Spleen (tissue), 13 donors: ENCODE measurements at places on chromosomes 16 and 17.
A peak's percentile ranks its signal among the peaks of the same experiment; 100 is the strongest.

GRCh38 chr16:8374586-8375231 is 215.6 kb downstream of the TMEM114 start:
- no peaks in the 10 kb centered on the region for H3K27me3 ChIP-seq
- H3K36me3 ChIP-seq: no peaks in the 10 kb centered on the region
- no peak overlapping the region for H3K4me3 ChIP-seq

GRCh38 chr17:37450112-37450511 is 39.6 kb upstream of the DUSP14 start:
- no peaks in the 10 kb centered on the region for H3K4me1 ChIP-seq
- H3K27me3 ChIP-seq: no peaks in the 10 kb centered on the region
- H3K4me3 ChIP-seq: no peak overlapping the region
- no peak overlapping the region for H3K27ac ChIP-seq
- no peak for DNase-seq

DNA sequence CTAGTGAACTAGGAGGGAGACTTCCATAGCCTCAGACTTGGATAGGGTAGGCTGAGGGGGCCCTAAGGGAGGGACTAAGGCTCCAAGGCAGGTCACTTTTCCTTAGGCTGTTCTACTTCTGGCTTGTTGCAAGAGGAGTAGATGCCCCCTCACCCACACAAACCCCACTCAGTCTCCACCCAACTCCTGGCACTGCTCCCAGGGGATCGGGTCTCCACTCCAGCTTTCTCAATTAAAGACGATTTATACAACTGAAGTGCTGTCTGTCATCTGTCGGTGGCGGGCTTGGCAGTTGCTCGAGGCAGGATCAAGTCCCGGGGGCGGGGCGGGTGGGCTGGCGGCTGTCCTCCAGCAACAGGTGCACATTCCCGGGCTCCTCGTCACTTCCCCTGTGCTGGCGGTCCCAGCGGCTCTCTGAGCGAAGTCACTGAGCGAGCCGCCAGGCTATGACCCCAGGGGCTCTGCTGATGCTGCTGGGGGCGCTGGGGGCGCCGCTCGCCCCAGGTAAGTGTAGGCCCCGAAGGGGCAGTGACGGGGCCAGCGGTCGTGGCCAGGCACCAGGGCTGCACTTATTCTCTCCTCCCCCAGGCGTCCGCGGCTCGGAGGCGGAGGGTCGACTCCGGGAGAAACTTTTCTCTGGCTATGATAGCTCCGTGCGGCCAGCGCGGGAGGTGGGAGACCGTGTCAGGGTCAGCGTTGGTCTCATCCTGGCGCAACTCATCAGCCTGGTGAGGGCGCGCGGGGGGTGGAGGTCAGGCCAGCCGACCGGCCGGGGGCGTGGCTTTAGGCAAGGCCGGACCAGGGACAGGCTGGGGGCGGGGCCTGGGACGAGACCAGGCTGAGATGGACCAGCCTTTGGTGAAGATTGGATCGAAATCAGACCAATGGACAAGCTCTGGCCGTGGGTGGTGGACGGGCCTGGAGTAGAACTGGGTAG is at the start of gene CHRNB1:
Gene CHRNB1 (plus strand): TSS at position 380 of the 937 bp plus-strand sequence. CDS start 67 bp downstream, at position 447.
- peaks cover 40% of the 10 kb centered on the region for H3K4me1 ChIP-seq
- peak within 1 kb of the TSS; percentile 37 for H3K27ac ChIP-seq
- H3K4me3 ChIP-seq: peak within 1 kb of the TSS; percentile 67
- peaks cover 20% of the 10 kb centered on the region for H3K27me3 ChIP-seq

GRCh38 chr17:37031493-37032083 is 82.8 kb downstream of the AATF start:
- H3K4me1 ChIP-seq: no peaks in the 10 kb centered on the region
- peaks cover 38% of the 10 kb centered on the region for H3K36me3 ChIP-seq
- no peak overlapping the region for H3K27ac ChIP-seq
- H3K27me3 ChIP-seq: no peaks in the 10 kb centered on the region
- no peak for DNase-seq

- H3K27ac ChIP-seq: no peak overlapping the region
- H3K4me1 ChIP-seq: peaks cover 16% of the 10 kb centered on the region
- no peak for DNase-seq
- H3K27me3 ChIP-seq: no peaks in the 10 kb centered on the region
- no peaks in the 10 kb centered on the region for H3K36me3 ChIP-seq
- no peak overlapping the region for H3K4me3 ChIP-seq
These were observed 122.5 kb downstream of the GAS7 start for GRCh38 chr17:10075919-10076318.

GRCh38 chr17:29368926-29369325 is 21.2 kb upstream of the TAOK1 start:
- no peaks in the 10 kb centered on the region for H3K27me3 ChIP-seq
- no peak for DNase-seq
- H3K27ac ChIP-seq: no peak overlapping the region
- no peak overlapping the region for H3K4me3 ChIP-seq
- no peaks in the 10 kb centered on the region for H3K36me3 ChIP-seq

DNA sequence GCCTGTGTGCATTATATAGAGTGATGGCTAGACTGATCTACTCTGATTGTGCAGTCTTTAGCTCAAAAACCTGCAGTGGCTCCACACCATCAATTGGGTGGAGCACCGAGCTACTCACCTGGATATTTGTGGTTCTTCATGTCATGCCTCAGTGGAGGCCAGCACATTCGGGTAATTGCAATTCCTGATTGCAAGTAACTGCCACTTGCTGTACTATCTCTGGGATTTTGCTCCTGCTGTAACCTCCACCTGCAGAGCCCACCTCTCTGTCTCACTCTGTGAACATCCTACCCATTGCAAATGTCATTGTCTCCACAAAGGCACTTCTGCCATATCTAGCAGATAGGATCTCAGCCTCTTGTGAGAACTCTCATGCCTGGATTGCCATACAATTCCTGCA is 1.7 kb upstream of the CCL1 start:
- H3K36me3 ChIP-seq: no peaks in the 10 kb centered on the region
- DNase-seq: no peak
- no peak overlapping the region for H3K27ac ChIP-seq
- peaks cover 24% of the 10 kb centered on the region for H3K27me3 ChIP-seq
- H3K4me1 ChIP-seq: peaks cover 33% of the 10 kb centered on the region

DNA sequence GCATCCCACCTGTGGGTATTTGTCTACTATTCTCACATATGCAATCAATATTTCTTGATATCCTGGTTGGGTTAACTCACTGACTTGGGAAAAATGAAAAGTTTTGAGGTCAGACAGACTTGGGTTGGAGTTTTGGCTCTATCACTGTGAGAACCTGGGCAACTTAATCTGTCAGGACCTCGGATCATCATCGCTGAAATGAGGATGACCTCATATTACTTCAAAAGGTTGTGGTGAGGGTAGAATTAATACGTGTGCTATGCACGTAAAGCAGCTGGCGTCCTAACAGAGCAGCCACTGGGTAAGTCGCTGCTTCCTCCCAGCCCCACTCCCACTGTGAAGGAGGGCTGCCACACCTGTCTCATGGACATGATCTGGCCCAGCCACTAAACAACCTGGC is 57.3 kb downstream of the COG7 start:
- no peak overlapping the region for H3K4me3 ChIP-seq
- no peak overlapping the region for H3K27ac ChIP-seq
- H3K4me1 ChIP-seq: no peaks in the 10 kb centered on the region
- H3K36me3 ChIP-seq: peaks cover 100% of the 10 kb centered on the region

DNA sequence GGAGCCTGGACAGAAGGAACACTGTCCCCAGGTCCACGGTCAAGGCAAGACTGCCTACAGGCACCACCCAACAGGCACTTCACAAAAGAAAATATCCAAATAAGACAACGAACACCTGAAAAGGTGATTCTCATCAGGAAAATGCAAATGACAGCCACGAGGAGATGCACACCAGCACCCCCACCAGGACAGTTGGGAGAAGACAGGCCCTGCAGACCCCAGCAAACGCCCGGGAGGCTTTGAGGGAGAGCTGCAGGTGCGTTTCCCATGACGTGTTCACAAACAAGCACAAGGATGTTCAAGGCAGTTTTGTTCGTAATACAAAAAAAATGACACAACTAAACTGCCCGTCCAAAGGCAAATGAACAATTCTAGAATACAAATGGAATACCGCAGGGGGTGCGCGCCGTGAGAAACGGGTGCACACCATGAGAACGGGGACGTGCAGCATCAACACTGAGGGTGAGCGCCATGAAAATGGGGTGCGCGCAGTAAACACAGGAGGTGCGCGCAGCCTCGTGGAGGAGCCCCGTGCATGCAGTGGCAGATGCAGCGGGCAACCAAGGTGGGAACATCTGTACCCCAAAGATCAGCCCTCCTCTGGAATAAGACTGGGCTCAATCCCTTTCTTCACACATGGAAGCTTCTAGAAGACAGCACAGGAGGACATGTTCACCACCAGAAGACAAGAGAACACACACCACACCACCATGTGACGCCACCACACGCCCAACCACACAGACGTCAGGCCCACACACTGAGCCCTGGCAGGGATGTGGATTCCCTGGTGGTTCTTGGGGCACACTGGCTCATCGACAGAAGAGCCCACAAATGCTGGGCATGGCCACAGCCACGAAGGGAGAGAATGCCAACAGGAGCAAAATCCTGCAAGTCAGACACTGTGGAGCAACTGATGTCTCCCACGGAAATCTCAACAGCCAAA is 91.2 kb downstream of the ZNF778 start:
- H3K4me1 ChIP-seq: peaks cover 17% of the 10 kb centered on the region
- H3K27me3 ChIP-seq: no peaks in the 10 kb centered on the region
- DNase-seq: peak; percentile 62
- no peak overlapping the region for H3K4me3 ChIP-seq
- peaks cover 58% of the 10 kb centered on the region for H3K36me3 ChIP-seq
- no peak overlapping the region for H3K27ac ChIP-seq

GRCh38 chr17:67436233-67436632 is 59.2 kb downstream of the PITPNC1 start:
- peaks cover 45% of the 10 kb centered on the region for H3K4me1 ChIP-seq
- H3K27ac ChIP-seq: peak overlapping the region; percentile 93
- DNase-seq: no peak
- no peak overlapping the region for H3K4me3 ChIP-seq

DNA sequence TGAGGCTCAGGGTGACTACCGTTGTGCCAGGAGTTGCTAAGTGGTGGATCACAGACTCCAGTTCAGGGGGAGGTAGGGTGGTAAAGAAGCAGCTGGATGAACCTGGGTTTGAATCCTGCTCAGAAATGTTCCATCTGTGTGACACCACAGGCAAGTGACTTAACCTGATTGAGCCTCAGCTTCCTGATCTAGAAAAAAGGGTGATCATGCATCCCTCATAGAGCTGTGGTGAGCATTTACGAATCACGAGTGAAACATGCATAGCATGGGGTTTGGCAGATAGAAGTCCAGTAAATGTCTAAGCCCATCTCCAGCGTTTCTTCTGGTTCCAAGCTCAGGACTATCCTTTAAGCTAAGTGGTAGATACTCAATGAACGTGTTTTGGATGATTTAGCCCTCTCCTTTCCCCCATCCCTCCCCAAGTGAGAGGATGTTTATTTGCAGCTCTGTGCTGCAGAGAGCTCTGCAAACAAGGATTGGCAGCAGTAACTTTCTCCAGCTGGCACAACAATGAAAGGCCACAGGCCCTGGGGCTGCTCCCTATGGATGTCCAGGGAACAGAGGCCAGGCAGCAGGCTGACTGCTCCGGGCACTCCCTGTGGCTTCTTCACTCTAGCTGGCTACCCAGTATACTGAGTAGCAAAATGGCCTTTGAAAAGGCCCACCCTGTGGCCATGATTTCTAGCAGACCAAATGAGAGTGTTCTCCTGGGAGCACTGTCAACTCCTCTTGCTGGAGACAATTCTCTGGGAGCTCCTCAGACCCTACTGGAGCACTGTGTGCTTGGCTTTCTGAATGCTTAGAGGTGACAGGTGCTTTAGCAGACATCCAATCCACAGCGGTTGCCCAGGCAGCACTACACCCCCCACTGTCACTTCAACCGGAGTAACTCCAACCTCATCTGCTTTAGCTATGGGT is 21.3 kb downstream of the CA4 start:
- H3K27ac ChIP-seq: peak overlapping the region; percentile 65
- peaks cover 42% of the 10 kb centered on the region for H3K4me1 ChIP-seq
- H3K27me3 ChIP-seq: no peaks in the 10 kb centered on the region
- DNase-seq: no peak
- no peak overlapping the region for H3K4me3 ChIP-seq

DNA sequence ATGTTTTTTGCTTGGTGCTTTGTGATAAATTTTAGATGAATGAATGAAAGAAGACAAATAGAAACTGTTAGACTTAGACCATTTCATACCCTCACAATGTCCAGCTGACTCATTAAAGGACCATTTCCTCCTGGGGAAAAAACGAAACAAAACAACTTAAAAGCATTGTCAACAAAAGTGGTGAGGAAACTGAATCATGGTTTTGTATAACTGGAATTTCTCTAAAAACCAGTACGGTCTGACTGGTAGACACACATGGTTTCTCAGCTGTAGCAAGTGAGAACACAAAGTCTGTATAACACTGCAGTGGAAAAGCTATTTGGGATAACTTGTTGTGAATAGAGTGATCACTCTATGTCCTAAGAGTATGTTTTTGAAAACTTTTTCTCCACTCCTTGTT is 5.3 kb upstream of the DDX52 start:
- no peak overlapping the region for H3K4me3 ChIP-seq
- H3K27me3 ChIP-seq: no peaks in the 10 kb centered on the region
- H3K27ac ChIP-seq: no peak overlapping the region
- H3K36me3 ChIP-seq: no peaks in the 10 kb centered on the region
- H3K4me1 ChIP-seq: peaks cover 3% of the 10 kb centered on the region

DNA sequence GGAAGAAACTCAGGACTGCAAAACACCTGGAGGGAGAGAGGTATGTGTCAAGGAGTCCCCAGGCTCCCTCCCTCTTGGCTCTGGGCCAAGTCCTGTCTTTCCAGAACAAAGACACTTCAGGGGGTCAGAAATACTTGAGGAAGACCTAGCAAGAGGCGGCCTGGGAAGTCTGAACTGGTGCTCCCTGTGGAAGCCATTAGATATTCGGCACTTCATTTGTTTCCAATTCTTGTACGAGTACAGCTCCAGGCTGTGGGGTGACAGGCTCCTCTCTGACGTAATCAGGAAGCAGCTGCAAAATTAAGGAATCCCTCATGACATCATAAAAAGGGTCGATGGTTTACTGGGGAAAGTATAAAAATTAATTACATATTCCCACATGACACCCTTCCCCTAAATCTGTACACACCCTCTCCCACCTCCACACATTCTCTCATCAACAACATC is 108.7 kb downstream of the SMG6 start:
- H3K27me3 ChIP-seq: no peaks in the 10 kb centered on the region
- H3K4me3 ChIP-seq: no peak overlapping the region
- no peaks in the 10 kb centered on the region for H3K36me3 ChIP-seq

DNA sequence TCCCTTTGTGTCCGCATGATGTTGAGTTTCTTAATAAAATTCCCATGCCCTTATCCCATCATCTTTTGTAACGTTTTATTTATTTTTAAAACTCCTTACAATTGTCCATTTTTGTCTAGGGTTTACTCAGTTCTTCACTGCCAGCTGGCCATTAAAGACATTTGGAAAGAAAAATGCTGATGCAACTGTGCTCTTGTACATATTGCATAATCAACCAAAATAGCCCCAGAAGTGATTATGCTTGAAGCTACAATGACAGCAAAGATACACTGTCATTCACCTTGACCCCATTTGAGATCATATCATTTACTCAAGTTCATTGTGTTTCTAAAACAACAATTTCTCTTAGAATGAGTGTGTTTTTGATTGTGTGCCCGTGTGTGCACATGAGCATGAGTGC is 1074.6 kb upstream of the RBFOX1 start:
- H3K4me1 ChIP-seq: no peaks in the 10 kb centered on the region
- DNase-seq: no peak
- no peaks in the 10 kb centered on the region for H3K36me3 ChIP-seq
